ENCODE measurements at places on chromosomes 2 and 18.

DNA sequence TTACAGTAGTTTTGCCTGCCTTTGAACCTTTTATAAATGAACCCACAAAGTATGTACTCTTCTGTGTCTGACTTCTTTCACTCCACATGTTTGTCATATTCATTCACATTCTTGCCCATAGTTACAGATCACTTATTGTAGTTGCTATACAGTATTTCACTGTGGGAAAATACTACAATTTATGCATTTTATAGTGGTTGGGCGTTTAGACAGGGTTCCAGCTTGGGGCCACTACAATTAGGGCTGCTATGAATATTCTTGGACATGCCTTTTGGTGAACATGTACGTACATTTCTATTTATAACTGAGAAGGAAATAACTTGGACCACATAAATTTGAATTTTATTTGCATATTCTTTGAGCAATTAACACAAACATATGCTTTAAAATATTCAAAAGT is 15.4 kb upstream of the PMAIP1 start:
- DNase-seq: no peak

DNA sequence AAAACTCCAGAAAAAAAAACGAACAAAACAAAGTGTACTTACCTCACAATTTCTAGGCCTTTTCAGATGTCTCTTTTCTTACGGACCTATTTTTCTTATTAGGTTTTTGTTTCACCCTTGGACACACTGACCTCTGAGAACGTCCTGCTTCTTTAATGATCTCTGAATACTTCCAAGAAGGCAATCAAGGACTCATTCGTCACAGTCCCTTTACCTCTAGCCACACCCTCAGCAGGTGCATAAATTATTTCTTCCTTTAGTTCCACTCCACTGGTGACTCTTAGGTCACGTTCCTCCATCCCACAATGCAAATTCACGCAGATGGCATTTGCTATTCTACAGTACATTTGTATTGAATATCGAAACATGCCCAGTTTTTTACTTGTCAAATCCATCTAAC is 21.9 kb downstream of the PELI1 start:
- no peak for DNase-seq

DNA sequence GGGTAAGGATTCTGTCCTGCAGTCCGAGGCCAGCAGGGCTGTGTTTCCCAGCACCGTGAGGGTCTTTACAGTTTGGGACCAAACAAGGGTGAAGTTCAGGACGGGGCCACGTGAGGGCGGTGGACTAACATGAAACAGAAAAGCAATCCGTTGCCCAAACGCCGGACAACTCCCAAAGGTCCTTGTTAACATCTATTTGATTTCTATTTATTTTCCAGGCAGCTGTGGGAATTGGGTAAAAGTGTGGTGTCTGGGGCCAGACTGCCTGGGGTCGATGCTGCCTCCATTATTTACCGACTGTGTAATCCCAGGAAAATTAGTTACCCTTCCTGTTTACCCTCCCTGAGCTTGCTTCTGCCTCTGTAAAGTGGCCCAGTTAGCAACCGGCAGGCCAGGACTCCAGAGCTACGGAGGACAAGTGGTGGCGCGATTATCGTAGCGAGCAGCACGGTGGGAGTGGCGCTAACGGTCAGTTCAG is 66.3 kb upstream of the TCF7L1 start:
- peak; percentile 16 for DNase-seq

DNA sequence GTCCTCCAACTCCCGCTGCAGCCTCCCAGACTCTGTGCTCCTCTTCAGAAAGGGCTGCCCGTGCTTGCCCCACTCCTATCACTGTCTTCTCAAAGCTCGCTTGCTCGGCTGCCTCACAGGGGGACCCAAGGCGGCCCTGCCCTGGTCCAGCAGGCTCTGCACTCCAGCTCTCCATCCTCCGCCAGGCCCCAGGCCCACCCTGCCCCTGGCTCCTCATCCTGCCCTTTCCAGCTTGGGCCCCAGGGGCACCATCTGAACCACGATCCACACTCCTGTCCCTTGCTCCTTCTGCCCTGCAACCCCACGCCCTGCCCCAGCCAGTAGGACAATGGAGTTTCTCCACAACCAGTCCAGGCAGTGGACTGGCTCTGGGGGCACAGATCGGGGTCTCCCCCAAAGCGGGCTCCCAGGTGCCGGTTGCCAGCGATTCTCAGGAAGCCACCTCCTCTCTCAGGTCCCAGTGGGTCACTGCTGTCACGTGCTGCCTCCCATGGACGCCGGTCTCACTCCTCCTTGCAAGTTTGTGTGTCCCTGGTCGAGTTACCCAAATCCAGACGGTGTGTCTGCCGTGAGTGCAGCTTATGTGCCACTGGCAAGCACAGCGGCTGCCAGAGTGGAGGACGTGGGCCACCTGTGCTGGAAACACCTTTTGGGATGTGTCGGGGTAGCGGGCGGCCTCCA is 238.5 kb downstream of the HDAC4 start:
- DNase-seq: no peak

- DNase-seq: peak; percentile 70
Measured at GRCh38 chr2:110204408-110205385, at the start of gene NPHP1. NPHP1 (minus strand) TSS chr2:110205013; CDS start chr2:110204968, 45 bp downstream.

DNA sequence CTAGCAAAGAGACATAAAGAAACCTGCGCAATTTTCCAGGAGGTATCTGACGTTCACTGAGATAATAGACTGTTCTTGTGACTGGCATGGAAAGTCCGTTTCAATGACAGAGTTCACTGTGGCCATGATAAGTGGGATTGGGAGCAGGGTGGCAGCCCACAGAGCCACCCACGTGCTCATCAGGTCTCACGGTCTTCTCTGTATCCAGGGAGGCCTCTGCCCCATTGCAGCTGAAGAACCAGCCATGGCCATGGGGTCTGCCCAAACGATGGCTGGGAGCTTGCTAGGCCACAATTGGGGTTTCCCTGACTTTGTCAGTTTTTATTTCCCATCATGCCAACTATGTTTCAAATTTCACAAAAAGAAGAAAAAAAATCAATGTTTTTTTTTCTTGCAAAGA is 57.2 kb downstream of the PDCL3 start:
- no peak for DNase-seq

DNA sequence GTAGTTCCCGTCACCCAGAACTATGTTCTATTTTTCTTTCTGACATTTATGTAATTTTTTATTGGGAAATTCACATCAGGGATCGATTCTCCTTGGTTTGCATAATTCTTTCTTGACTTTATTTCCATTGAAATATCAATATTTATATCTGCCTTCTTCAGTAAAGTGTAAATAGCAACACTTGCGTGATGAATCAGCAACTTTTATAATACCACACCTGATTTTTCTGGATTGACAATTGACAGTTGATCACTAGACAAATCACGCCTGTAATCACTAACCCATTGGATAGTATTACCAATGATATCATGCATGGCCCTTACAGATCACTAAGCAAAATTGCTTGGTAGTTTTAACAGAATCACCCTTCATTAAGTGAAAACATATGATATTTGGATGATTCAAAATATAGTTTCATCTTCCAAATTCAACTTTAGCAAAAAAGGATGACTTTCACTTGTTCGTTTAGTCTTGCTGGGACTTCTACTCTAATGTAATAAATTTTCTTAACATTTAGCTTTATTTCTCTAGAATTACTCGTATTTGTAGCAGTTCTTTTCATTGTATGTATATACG is 139.0 kb upstream of the RASGRP3 start:
- DNase-seq: no peak

DNA sequence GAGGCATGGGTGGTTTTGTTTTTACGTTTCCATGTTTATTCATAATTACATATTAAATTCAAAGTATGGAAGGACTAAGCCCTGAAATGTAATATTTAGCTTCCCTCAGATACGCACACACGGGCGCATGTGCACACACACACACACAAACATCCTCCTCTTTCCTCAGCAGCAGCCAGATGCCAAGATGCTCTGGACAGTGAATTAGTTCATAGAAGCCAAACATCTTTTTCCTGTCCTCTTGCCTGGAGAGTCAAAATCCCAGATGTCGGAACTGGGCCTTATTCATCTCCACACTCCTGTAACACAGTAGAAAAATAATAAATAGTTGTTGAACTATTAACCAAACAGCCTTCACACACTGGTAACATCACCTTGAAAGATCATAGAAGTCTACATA is 273.1 kb downstream of the SP3 start:
- no peak for DNase-seq

DNA sequence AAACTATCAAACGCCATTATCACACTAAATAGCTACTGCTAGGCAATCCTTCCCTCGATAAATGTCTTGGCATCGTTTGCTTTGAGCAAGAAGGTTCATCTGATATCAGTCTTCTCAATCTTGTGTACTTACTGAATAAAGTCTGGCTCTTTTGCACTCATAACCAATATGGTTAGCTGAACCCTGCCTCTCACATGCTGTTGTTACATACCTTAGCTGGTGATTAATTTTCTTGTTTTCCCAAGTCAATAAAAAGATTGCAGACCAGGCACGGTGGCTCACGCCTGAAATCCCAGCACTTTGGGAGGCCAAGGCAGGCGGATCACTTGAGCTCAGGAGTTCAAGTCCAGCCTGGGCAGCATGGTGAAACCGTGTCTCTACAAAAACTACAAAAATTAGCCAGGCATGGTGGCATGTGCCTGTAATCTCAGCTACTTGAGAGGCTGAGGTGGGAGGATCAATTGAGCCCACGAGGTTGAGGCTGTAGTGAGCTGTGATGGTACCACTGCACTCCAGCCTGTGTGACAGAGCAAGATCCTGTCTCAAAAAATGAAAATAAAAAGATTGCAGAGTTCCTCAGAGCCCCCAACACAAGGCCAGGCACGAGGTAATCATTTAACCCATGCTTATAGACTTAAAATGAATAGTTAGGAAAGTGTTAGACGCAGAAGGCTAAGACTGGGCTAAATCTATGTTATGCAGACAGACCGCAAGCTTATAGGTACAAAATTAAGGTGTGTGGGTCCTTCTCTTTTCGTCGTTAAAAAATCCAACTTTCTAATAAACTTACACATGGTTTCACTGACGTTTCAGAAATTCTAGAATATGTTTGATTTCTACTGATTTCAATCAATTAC is 177.5 kb downstream of the ALPK2 start:
- DNase-seq: no peak

DNA sequence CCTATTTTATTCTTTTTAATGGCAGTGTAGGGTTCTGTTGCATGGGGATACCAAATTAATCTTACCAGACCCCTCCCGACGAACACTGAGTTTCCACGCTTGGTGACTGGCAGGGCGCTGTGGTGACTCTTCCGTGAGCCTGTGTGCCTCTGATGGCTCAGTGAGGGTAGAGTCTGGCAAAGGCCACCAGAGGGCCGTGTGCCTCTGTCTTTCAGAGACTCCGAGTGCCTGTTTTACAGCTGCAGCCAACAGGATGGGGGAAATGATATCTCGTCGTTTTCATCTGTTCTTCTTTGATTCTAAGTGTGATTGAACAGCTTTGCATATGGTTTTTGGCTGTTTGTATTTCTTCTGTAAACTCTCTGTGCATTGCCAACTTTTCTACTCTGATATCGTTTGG is 99.8 kb downstream of the ZNF236 start:
- peak; percentile 40 for DNase-seq

DNA sequence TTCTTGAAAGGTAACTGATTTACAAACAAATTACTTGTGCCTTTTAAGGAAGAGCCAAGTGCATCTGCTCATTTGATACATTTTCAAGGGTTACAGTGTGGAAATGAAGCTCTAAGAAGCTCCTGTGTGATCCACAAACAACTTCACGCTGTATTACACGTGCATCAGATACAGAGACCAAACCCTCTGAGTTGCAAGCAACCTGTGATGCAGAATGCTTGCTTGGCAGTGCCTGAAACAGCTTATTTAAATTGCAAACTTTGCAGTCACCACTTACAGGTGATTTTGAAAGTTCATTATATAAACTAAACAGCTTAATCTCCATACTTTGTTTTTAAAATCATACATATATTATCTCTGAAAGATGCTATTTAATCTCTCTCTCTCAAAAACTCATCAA is 50.1 kb downstream of the ZEB2 start:
- DNase-seq: no peak

DNA sequence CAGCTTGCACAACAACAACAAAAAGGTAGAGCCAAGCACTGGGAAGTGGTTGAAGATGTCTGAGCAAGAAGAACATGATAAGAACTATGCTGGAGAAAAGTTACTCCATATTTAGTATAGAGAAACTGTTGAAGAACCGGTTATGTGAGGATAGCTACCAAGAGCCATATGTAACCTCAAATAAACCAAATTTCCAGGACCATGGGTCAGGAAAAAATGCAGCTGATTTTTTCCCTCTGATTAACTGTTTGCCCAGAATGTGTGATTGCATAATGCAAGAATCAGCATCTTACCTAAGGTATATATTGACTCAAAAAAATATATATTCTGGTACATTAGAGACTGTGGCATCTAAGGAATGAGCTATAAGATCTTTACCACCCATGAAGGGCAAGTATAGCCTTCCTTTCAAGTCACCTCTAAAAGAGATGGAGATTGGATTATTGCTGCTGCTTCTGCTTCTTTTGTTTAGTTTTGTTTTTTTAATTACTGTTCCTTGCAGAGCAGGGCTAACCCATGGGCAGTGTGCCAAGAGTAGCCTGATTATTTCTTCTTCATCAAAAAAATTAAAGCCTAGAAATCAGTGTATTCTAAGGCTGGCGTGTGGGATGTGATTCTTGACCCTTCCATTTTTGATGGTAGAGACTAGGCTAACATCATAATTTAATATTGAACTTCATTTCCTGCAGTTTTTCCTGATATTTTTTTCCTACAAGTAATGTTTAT is 76.9 kb upstream of the MAP3K20 start:
- no peak for DNase-seq

DNA sequence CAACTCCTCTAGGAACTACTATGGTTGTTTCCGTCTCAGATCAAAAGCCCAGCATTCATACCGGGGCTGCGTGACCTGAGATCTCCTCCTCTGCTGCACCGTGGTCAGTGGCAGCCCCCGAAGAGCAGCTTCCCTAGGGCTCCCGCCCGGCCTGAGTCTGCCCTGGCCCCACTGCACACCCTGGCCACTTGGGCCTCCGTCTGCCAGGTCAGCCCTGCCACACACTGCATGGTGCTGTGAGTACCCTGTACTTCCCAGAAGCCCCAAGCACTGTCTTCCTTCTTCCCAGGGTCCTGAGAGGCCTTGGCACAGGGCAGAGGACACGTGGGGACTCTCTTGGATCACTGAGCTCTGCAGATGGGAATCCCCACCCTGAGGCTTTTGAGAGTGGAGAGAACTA is 81.5 kb upstream of the GPC1 start:
- no peak for DNase-seq

- DNase-seq: no peak
Measured at GRCh38 chr2:39717067-39717466, 51.4 kb downstream of the TMEM178A start.

- DNase-seq: no peak
Measured at GRCh38 chr2:68083346-68083745, 20.5 kb upstream of the C1D start.

All from activated CD4-positive, alpha-beta T cell treated with anti-CD3 and anti-CD28 coated beads, Interleukin-2, amount 50 U/mL, for 4 hours (primary cell).